Stimulated activated CD8-positive, alpha-beta memory T cell treated with anti-CD3 and anti-CD28 coated beads, Interleukin-15, amount 100 ng/mL, for 4 hours (primary cell): ENCODE measurements at places on chromosomes 2 and 18.

DNA sequence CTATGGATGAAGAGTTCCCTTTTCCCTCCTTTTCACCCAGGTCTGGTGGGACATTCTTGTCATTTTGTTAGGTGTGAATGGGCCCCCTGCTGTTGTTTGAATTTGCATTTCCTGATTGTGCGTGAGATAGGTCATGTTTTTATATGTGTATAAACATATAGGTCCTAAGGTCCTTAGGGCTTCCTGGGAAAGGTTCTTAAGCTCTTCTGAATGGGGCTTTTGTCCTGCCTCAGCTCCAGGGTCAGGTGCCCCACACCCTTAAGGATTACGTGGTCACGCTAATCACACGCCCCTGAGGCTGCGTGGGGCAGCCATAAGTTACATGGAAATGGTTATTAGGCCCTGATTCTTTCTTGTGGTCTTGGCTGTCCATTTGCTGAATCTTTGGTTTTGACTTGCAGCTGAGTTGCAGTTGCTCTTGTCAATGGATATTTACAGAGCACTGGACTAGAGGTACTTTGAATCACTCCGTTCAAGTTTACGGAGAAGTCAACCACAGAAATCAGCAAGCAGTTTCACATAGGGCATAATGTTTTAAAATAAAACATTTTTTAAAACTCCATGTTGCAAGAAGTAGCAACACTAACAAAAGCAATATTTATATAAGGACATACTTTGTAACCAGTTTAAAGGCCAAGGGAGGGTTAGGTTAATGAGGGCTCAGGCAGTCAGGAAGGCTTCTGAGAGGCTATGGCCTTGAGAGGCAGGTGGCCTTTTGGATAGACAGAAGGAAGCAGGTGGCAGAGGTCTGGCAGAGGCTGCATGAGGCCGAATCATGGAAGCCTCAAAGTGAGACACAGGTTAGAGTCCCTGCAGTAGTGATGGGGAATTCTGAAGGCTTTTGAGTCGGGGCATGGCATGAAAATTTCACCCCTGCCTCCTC, 24.2 kb downstream of the LIPG start:
- no peak for DNase-seq

GRCh38 chr2:219430633-219431615, 3.7 kb upstream of the SPEG start:
- DNase-seq, result no peak

GRCh38 chr2:234533626-234534025, 36.7 kb upstream of the ARL4C start:
- no peak for DNase-seq

DNA sequence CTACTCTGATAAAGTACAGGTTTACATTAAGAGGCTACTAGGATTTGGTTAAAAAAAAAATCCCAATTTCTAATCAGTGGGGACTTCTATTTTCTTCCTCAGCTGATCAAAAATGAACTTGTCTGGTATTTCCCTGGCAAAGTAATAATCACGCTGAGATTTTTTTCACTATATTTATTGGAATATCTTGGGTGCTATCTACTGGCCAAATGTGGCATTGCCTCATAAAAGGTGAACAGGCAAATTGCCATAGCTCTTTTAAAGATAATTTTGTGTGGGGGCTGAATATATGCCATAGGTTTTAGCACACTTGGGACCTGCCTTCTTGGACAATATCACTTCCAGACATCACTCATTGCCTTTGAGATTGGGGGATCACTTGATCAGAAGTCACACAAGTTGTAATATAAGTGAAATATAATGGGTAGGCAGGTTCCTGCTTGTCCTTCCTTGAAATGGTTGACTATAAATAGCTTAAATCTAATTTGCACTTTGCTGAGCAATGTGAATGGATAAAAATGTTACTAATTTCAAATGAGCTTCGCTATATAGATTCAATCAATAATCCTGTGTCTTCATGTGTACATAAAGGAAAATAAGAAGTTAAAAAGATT, 7.0 kb upstream of the NXPH2 start:
- DNase-seq, result no peak
